ENCODE measurements at places on chromosomes 3 and 15.

GRCh38 chr3:134387293-134387692, 13.0 kb upstream of the AMOTL2 start:
- no peak for DNase-seq

- DNase-seq, result no peak
These were observed 400.0 kb downstream of the FOXP1 start for GRCh38 chr3:71183549-71183948.

DNA sequence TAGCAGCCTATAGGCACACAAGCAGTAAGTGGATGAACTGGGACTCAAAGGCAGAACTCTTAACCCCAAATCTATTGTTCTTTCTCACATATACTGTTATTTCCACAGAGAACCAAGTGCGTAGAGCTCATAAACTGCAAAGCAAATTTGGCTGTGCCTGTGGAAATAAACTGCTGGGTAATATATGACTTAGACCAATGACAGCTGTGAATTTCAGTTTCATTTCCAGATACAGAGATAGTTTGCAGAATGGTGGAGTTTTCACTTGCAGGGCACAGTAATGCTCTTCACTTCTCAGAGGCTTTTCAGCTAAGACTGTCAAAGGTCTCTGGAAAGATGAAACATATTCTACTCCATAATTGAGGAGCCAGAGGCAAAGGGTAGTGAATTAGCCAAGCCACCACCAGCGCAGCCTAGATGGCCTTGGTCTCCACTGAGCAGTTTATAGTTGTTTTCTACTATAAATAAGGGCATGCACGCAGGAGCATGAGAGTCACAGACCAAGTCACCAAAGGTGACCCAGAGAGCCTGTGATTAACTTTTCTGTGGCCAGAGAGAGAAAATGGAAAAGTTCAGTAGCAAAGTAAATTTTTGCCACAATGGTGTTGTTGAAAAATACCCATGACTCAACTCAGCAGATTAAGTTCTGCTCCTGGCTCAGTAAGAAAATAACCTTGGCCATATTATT, 180.7 kb upstream of the GRM7 start:
- no peak for DNase-seq

DNA sequence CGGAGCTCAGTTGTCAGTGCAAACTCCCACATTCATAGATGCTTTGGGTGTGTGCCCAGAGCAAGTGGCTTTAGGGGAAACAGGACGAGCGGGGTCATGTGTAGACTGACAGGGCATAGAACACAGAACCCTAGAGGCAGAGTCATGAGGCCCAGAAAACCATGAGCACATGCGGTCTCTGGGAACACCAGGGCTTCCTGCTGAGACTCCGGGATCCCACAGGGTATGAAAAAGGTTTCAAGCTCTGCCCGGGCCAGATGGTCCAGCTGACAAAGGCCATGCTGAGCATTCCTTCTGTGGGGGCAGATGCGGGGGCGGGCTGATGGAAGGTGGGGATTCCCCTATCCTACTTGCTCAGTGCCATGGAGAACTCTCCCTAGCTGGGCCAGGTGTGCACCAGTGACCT, 44.8 kb downstream of the ROPN1B start:
- no peak for DNase-seq

DNA sequence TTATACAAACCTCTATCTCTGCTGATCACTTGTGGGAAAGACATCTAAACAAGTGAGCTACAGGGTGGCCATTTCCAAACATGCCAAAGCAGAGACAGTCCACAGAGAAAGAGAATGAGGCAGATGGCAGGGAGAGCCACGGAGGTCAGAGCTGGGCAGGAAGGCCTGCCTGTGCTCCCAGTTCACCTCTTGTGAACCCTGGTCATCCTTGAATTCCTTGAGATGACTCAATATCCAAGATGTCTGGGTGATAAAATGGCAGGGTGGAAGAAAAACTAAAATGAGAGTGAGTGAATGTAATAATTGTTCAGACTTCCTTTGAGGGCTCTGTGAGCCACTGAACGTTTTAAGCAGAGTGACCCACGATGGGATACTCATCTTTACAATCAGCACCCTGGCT, 104.8 kb downstream of the PLCH1 start:
- no peak for DNase-seq

- DNase-seq, result no peak
These were observed 14.8 kb upstream of the TOPBP1 start for GRCh38 chr3:133676336-133677118.

GRCh38 chr3:54756330-54756731, 171.5 kb downstream of the LRTM1 start:
- no peak for DNase-seq

DNA sequence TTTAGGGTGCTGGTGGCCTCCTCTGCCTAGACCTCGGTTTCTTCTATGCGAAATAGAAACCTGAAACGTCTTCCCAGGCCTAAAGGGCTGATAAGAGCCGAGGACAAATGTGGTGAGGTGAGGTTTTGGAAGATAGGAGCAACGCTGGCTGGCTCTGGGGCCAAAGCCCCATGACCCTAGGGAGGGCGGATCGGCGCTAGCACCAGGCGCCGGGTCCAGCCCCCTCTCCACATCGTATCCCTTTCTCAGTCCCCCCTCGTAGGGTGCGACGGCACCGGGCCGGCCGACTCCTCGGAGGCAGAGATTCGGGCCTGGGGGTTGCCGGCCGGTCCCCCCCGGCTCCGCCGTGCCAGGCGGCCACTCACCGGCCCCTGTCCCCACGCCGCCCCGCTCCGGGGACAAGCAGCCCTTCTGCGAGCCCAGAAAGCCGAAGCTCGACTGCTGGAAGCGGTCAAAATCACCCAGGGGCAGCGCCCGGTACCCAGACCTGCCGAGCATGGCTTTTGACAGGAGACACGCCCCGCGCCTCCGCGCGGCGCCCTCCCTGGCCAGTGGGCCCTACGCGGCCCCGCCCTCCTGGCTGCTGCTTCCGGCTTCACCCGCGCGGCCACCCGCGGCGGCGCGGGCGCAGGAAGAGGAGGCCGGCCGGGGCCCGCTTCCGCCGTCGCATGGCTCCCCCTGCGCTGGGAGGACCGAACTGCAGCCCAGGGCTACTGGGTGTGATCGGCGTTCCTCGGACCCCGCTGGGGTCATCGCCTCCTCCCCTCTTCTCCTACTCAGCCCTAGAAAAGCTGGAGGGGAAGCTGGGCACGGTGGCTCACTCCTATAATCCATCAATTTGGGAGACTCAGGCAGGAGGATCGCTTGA, at the start of gene STOML1:
Gene STOML1, minus strand, starts transcription at position 570 of the 868 bp plus-strand sequence. Its CDS starts 72 bp downstream, at position 498.
- peak; percentile 96 for DNase-seq

GRCh38 chr3:148953094-148953493, 38.2 kb upstream of the GYG1 start:
- DNase-seq, result no peak

GRCh38 chr3:190366133-190366532, 21.8 kb upstream of the CLDN16 start:
- no peak for DNase-seq

- DNase-seq, result no peak
These were observed 27.1 kb upstream of the C3orf49 start for GRCh38 chr3:63791974-63792373.

DNA sequence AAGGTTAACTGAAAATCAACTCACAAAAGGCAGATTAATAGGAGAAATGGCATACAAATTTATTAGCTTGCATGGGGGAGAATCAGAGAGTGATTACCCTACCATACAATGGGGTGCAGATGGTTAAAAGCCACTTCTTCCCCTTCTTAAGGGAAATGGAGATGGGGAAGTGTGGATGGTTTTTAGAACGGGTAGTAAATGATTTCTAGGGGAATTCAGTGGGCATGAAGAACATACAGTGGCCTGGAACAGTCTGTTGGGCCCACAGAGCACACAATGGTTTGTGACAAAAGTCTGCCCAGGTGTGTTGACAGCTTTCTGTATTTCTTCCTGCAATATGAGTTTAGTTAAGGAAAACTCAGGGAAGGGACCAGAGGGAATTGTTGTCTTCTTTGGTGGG, 61.0 kb downstream of the C3orf80 start:
- no peak for DNase-seq
